Right lobe of liver (tissue), 6 donors: ENCODE measurements at places on chromosomes 11 and 22. TPM values are rescaled to one million over a fixed set of nuclear protein-coding genes. Genes with fewer than 3 reads are reported as not detected.

Gene GPR83
- total RNA-seq: 0.04 TPM

Gene CECR2
- total RNA-seq: 4.9 TPM

Gene ST14
- 4.5 TPM for total RNA-seq

Gene TLCD5
- 0.51 TPM for total RNA-seq

Gene OR6A2
- total RNA-seq: not detected

Gene CABP4
- total RNA-seq: 0.62 TPM

Gene RHOD
- 21.0 TPM for total RNA-seq

Gene LRRC51
- 9.0 TPM for total RNA-seq

Gene ART1
- not detected for total RNA-seq

Gene KDM4E
- total RNA-seq: not detected

Gene SYT7
- 31.6 TPM for total RNA-seq

Gene TRIM64C
- not detected for total RNA-seq

Gene SLC25A45
- 12.5 TPM for total RNA-seq

Gene HEPACAM
- total RNA-seq: 2.3 TPM

Gene MRGPRF
- total RNA-seq: 2.0 TPM

Gene DCDC1
- total RNA-seq: 1.9 TPM

Gene SART1
- 14.3 TPM for total RNA-seq

Gene CEND1
- total RNA-seq: not detected

Gene OR5P2
- not detected for total RNA-seq

Gene C22orf31
- not detected for total RNA-seq

Gene RNF121
- 14.8 TPM for total RNA-seq

Gene CLDN5
- total RNA-seq: 5.5 TPM

Gene PLXNB2
- 154 TPM for total RNA-seq

Gene HORMAD2
- total RNA-seq: 0.50 TPM

Gene TRAPPC4
- 44.0 TPM for total RNA-seq

Gene KCNK4
- not detected for total RNA-seq

Gene CCDC88B
- 5.8 TPM for total RNA-seq
